ENCODE measurements at places on chromosomes 1 and 21.

GRCh38 chr1:53298045-53298637 is 29.7 kb downstream of the LRP8 start:
- no peak for DNase-seq

DNA sequence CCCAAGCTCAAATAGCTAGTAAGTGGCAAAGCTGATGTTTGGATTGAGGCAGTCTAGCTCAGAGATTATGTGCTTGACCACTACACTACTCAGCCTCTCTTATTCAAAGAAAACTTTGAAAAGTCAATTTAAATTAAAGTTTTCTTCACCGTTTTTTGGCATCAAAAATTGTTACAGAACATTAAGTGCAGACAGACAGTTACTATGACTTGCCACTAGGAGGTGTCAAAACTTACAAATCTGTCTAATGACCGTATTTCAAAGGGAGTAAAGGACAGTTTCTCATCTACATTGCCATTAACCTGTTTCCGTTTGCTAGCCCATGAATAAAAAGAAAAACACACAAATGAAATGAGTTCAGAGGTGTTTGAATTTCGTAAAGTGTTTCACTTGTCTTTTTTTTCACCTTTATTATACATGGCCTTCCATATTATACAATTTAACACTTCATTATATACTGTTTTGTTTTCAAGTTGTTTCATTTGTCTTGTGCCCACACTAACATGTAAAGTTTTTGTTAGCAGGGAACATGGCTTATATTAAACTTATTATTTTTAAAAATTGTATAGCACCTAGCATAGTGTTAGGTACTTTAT is 57.4 kb upstream of the MTF2 start:
- DNase-seq = no peak

- no peak for DNase-seq
Observed at GRCh38 chr1:218494449-218494852, 149.3 kb downstream of the TGFB2 start.

- DNase-seq = no peak
Observed at GRCh38 chr1:2386636-2387611, 4.4 kb downstream of the MORN1 start.

DNA sequence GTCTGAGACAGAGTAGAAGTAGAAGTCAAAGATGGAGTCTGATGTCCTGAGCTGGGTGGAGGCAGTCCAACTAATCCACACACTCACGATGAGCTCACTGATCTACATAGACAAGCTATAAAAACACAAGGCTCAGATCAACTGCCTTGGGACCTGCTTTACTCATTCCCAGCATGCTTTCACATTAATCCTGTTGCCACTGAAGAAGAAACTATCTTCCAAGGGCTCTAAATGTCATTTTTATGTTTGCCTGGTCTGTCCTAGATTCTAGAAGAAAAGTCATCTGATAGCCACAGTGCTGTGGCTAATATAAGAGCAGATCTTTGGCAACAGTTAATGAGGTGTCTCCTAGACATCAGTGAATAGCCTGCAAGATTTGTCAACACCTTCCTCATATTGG is 522.7 kb downstream of the NUF2 start:
- no peak for DNase-seq
